ENCODE measurements at places on chromosomes 6 and 20.
A peak's percentile ranks its signal among the peaks of the same experiment; 100 is the strongest.

GRCh38 chr6:37155394-37156312 is 14.3 kb upstream of the PIM1 start:
- no peak for DNase-seq

DNA sequence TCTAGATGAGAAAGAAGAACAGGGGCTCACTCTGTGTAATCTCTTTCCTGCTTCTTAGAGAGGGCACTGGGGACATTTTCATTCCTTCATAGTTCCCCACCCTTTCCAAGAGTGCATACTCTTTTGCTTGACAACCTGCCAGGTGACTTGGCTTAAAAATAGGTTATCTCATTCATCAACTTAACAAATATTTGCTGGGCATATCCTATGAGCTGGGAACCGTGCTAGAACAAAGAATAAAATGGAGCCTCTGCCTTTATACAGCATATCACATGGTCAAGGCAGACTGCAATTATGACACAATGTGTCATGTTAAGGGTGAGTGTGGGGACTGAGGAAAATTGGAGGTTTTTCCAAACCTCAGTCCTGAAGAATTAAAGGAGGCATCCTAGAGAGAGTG is 209.8 kb upstream of the FOXA2 start:
- DNase-seq, result no peak

- no peak for DNase-seq
These were observed 81.9 kb upstream of the IYD start for GRCh38 chr6:150286912-150287311.

DNA sequence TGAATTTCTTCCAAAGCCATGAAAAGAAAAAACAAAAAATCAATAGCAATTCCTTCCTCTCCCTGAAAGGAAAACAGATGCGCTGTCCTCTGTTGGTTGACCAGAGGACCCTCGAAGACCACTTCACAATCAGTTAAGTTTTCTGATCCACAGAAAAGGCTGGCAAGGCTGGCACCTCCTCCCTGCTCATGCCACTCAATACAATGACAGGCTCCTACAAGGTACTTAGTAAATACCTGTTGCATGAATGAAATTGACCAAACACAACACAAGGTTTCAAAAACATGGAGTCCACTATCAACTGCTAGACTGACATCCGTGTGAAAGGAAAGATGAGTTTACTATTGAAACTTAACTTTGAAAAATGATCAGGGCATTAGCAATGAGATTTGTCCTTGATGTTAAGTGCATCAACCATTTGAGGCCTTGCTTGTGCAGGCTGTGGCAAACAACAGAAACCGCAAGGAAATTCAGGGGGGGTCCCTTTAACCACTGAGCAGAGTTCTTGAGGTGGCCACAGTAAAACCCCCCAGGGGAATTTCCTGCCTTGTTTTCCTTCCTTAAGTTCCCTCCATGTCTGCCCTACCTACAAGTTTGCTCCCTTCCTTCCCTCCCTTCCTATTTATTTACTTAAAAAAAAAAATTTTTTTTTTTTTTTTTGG is 27.9 kb upstream of the RTF2 start:
- DNase-seq, result no peak

DNA sequence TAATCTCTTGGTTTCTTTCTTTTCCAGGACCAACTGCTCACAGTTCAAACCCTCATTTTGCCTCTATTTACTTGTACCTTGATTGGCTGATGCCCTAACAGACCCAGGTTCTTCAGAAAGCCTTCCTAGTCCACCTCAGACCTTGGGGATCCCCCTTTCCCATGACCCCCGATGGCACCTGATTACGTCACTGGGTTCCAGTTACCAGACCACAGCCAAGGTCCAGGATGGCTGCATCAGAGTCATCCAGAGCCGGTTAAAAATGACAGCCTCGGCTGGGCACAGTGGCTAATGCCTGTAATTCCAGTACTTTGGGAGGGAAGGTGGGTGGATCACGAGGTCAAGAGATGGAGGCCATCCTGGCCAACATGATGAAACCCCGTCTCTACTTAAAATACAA is 4.5 kb downstream of the HLA-DOA start:
- no peak for DNase-seq

- DNase-seq, result no peak
These were observed 394.5 kb downstream of the CDC5L start for GRCh38 chr6:44781912-44782597.

GRCh38 chr6:162999575-163000285 is 272.0 kb downstream of the PACRG start:
- DNase-seq, result peak; percentile 95

- DNase-seq, result no peak
These were observed 408.4 kb upstream of the FLRT3 start for GRCh38 chr20:14745830-14746229.

DNA sequence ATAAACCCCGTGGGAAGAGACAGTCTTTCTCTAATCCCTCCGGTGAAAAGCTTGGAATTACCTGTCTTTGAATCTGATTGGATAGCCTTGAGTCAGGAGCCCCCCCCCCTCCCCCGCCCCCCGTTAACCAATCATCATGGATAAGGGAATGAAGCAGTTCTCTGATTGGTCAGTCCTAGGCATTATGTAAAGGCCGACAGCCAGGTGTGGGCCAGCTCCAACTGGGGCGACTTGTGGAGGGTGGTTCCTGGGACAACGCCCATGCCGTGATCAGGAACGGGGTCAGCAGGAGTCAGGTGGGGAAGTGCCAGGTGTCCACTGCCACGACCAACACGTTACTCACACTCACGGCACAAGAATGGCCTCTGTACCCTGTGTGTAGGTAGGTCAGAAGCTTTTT is 406.8 kb upstream of the SULF2 start:
- no peak for DNase-seq

DNA sequence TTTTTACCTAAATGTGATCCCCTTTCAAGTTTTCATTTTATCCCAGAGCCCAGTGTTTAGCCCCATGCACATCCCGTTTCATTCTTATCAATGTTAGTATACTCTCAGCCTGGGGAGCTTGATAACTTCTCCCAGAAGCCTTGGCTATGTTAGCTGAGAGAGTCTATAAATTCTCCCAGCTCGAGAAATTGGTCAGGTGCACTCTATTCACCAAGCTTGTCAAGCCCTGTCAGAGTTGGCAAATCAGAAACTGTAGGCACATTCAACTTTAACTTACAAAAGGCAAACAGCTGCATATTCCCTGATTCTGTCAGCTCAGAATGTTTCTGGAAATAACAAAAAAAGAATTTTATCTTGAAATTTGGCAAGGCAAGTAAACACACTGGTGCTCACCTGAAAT is 62.2 kb upstream of the IMPG1 start:
- DNase-seq, result no peak

GRCh38 chr6:29631860-29632731 is 887 bp downstream of the GABBR1 start:
- DNase-seq, result no peak

- no peak for DNase-seq
These were observed 36.7 kb downstream of the STX11 start for GRCh38 chr6:144186817-144187625.

- no peak for DNase-seq
These were observed 272.1 kb upstream of the TAB2 start for GRCh38 chr6:149045404-149045803.

DNA sequence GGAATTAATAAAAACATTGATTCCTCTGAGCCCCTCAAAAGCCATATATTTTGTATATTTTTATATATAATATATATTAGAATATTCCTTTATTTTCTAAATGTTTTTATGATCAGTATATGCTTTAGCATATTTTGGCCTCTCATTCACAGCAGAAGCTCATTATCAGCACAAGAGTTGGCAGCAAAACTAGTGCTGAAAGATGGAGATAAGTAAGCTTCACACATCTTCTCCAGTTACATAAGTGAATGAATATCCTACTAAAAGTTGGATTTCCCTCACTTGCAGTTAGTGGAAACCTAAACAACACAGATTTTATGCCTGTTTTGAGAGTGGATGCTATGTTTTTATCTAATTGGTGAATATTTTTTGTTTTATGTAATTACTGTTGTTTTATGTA is 1303.8 kb upstream of the ADGRB3 start:
- no peak for DNase-seq

- no peak for DNase-seq
These were observed 68.8 kb downstream of the JAG1 start for GRCh38 chr20:10604865-10605440.

DNA sequence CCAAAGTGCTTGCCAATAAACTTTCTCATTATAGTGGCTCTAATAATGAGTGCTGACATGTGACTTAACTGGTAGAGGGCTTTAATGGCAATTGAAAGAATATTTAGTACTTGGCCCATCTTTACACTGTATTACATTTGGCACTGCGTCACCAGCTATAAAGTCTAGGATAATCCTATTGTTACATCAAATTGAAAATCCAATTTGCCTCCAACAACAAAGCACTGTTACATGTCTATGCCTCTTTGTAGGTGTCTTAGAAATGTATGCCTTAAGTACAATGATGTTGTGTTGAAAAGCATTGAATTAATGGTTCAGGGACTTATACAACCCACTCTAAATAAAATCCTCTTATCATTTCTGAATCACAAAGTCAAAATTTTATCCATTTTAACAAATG is 420.4 kb upstream of the JAG1 start:
- DNase-seq, result peak; percentile 62

- no peak for DNase-seq
These were observed 3.3 kb upstream of the SGK1 start for GRCh38 chr6:134321246-134321645.

- no peak for DNase-seq
These were observed 2.8 kb downstream of the SLC12A5 start for GRCh38 chr20:46031701-46032254.

DNA sequence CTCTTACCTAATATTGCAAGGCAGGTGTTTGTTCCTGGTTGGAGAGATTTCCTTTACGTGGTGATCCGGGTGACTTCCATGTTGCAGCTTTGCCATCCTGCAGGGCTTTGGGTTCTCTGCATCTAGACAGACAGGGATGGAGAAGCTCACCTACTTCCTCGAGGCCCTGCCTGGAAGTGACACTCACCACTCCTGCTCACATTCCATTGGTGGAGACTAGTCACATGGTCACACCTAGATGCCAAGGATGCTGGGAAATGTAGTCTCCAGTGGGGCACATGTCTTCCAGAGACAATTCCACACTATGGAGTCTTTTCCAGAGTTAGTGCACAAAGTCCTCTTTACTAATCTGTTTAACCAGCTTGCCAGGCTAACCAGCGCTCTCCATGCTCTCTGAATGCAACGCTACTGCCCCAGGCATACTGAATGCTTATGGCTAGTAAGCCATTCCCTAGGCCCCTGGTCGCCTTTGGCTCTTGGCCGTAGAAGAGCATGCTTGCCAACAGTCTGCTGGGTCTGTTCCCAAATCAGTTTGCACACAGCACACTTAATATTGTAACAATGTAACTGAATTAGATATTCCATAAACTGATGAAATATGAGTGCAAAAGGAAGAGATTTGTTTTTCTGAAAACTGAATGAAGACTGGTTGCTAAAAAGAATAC is 6.7 kb upstream of the KCNK15 start:
- no peak for DNase-seq

DNA sequence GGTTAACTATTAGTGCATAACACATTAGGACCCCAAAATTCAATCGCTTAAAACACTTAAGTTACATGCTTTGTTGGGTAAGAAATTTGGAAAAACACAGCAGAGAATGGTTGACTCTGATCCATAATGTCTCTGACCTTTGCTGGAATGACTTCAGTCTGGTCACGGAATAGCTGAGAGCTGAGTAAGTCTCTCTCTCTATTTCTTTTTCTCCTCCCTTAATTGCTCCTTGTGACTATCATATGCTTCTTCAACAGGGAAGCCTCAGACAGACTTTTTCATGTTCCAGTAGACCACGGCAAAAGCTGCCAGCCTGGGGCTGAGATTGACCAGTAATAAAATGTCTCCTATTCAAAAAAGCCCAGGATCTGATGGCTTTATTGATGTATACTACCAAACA is 4.8 kb downstream of the OR12D1 start:
- DNase-seq, result peak; percentile 12

DNA sequence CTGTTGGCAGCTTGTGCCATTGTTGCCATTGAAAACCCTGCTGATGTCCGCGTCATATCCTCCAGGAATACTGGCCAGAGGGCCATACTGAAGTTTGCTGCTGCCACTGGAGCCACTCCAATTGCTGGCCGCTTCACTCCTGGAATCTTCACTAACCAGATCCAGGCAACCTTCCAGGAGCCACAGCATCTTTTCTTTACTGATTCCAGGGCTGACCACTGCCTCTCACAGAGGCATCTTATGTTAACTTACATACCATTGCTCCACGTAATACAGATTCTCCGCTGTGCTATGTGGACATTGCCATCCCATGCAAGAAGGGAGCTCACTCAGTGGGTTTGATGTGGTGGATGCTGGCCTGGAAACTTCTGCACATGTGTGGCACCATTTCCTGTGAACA is 221.8 kb upstream of the FAM83B start:
- DNase-seq, result no peak

GRCh38 chr6:52420668-52421358 is 671 bp downstream of the EFHC1 start:
- DNase-seq, result no peak

DNA sequence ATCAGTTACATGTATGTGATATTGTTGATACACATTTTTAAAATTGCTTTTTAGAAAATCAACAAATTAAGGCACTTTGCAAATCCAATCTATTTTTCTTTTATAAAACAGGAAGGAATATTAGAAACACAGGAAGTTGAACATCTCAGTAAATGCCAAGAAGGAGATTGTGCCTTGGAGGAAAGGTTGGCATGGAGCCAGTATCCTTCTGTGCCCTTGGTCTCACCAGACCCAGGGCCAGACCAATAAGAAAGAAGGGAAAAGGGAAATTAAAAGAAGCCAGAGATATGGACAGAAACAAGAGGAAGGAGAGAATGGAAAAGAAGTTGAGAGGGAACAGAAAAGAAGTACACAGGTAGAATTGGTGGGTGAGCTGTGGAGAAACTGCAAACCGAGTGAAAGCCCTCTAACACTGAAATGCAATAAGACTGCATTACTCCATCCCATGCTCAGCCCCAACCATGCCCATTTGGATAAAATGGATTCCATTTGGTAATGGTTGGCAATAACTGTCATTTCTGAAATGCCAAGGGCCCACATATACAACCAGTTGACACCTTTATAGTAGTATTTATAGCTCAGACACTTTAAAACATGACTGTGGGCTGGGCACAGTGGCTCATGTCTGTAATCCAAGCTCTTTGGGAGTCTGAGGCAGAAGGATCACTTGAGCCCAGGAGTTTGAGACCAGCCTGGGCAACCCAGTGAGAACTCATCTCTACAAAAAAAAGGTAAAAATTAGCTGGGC is 133.8 kb downstream of the GMPR start:
- DNase-seq, result no peak

GRCh38 chr6:106648651-106649308 is 19.4 kb downstream of the QRSL1 start:
- no peak for DNase-seq

GRCh38 chr6:7198833-7199800 is 91.4 kb downstream of the RREB1 start:
- DNase-seq, result no peak

- no peak for DNase-seq
These were observed 34.2 kb upstream of the B4GALT5 start for GRCh38 chr20:49747707-49748524.

GRCh38 chr20:58038123-58038654 is 190.3 kb downstream of the ANKRD60 start:
- DNase-seq, result no peak

GRCh38 chr6:53618219-53618618 is 47.3 kb downstream of the KLHL31 start:
- DNase-seq, result no peak
